ENCODE measurements at places on chromosomes 3 and 15.

DNA sequence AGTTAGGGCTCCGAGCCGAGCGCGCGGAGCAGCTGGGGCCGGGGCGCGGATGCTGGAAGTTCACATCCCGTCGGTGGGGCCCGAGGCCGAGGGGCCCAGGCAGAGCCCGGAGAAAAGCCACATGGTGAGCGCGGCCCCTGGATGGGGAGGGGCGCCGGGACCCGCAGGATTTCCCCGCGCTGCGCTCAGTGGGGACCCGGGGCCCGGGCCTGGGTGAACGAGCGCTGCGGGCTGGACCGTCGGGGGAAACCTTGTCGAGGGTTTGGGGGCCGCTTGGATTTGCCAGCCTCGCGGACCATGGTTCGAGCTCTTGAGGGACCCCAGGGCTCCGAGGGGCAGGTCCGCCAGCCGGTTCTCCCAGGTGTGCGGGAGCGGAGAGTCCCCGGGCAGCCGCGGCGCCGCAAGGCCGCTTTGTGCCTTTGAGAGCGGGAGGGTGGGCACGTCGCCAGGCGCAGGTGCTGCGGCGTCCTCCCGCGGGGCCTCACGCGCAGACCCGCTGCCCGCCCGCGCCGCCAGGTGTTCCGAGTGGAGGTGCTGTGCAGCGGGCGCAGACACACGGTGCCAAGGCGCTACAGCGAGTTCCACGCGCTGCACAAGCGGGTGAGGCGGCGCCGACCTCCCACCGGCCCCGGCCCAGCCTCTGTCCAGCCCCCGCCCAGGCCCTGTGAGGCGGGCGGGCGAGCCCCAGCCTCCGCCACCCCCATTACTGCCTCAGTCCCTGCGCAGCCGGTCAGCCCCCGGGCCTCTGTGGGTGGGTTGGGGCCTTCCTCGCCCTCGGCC lies at the start of gene SNX22:
Gene SNX22, plus strand, starts transcription at position 5 of the 780 bp plus-strand sequence. Its CDS starts 45 bp downstream, at position 50.
- peak; percentile 62 for DNase-seq

- no peak for DNase-seq
Measured at GRCh38 chr3:161644891-161645635, 148.5 kb downstream of the OTOL1 start.

DNA sequence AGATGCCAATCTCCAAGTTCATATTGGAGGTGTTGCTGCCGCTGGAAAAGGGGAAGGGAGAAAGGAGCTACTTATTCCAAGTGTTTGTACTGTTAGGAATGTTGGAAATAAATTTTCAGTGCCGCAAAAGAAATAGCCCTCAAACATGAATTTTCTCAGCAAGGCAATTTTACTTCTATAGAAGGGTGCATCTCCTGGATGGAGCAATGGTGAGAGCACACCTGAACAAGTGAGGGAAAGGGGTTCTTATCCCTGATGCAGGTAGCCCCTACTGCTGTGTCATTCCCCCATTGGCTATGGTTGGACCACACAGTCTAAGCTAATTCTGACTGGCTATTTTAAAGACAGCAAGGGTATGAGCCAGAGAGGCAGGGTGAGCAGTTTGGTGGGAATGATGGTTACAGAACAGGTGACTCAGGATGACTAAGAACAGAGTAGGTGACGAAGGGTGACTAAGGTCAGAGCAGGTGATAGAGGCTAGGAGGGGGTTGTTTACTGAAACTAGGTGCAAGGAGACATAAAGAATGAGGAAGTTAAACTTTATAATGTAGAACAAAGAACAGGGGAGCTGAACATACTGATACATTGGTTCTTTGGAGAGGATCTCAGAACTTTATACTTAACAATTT lies 503.5 kb downstream of the EDEM1 start:
- DNase-seq, result no peak

DNA sequence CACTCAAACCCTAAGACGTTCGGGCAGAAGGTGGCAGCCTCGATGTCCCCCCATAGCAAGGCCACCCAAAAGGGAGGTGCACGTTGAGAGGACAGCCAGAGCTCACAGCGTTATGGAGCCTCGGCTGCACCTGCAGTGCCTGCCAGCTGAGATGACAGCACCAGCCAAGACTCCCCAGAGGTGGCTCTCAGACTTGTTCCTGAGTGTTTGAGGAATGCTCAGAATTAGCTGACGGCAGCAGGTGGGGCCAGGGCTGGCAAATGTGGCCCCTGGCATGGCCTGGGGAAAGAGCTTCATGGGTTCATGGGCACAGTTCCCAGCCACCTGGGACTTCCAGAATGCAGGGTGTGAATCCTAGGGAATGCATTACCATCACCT lies 177.8 kb downstream of the KLF13 start:
- DNase-seq, result no peak

GRCh38 chr3:46538803-46539442 lies 27.2 kb downstream of the LRRC2 start:
- peak; percentile 54 for DNase-seq

- no peak for DNase-seq
Measured at GRCh38 chr3:46883054-46883829, 5.7 kb downstream of the PTH1R start.

- no peak for DNase-seq
Measured at GRCh38 chr15:40054605-40054854, 15.5 kb upstream of the SRP14 start.

GRCh38 chr3:123853686-123854372 lies 30.3 kb downstream of the MYLK start:
- no peak for DNase-seq

DNA sequence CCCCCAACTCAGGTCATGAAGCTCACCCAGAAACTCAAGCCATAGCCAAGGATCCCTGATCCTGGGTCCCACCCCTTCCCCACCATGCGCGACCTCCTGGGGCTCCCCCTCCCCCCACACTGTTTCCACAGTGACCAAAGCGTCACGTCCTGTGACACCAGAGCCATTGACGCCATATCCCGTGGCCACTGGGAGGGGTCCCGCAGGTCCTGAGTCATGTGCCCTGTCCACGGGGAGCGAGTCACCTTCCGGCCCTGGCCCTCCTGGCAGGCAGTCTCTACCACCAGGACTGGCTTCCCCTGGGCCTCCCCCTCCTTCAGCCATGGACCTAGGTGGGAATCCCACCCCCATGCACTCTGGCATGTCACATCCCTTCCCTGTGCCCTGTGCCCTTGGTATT lies 15.6 kb downstream of the SEMA3F start:
- DNase-seq, result no peak

DNA sequence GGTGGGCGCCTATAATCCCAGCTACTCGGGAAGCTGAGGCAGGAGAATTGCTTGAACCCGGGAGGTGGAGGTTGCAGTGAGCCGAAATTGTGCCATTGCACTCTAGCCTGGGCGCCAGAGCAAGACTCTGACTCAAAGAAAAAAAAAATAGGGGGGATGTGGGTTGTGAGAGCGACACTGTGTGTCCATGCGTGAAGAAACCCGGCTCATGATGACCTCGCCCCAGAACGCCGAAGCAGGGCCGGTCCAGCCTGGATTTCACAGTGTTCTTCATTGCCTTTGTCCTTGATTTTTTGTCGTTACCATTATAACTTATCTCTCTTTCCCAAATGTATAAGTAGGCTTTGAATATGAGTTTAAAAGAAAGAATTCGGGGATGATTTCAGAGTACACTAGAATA lies 128.7 kb downstream of the PGPEP1L start:
- no peak for DNase-seq

- no peak for DNase-seq
Measured at GRCh38 chr15:57932348-57932747, 133.2 kb downstream of the ALDH1A2 start.

DNA sequence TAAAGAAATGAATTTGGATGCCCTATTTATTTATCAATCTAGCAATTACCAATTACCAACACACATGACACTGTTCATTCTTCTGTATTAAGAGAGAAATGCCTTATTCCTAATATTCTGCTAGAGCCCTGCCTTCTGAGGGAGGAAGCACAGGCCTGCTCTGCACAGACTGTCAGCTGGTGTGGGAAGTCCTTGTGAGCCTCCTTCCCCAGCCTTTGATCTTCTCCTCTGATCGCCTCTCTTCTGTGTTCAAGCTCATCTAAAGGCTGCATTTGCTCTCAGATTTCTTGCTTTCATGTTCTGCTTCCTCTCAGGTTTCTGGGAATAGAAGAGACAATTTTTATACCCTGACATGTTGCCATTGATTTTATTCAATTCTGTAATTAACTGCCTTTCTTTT lies 290.6 kb upstream of the UMPS start:
- DNase-seq, result no peak

GRCh38 chr3:194756791-194757325 lies 71.2 kb downstream of the FAM43A start:
- no peak for DNase-seq

DNA sequence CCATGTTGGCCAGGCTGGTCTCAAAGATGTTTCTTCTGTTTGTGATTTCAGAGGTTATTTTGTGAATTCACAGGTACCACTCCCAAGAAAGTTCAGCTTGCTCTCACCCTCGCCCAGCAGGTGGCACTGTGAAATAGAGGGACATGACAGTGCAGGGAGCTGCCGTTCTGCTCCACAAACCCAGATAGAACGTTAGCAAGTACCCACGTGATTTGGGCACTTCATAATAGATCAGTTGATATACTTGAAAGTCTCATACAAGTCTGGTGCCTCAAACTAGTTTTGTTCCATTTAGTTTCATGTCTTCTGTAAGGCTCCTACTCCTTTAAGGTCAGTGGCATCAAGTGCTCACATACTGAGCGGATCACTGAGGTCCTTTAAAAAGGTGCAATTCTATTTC lies 45.5 kb downstream of the FILIP1L start:
- DNase-seq, result peak; percentile 84

DNA sequence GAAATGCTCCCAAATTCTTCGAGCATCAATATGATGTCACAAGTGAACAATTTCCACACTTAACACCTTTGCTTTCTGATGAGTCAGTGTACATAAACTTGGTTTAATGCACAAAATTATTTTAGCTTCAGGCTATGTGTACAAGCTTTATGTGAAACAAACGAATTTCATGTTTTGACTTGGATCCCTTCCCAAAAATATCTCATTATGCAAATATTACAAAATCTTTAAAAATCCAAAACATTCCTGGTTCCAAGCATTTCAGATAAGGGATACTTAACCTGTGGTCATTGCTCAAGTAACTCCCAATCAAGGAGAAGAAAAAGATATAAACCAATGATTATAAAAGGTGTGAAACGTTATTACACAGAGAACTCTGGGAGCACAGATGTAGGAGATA lies 25.2 kb downstream of the RAB5A start:
- DNase-seq, result no peak

DNA sequence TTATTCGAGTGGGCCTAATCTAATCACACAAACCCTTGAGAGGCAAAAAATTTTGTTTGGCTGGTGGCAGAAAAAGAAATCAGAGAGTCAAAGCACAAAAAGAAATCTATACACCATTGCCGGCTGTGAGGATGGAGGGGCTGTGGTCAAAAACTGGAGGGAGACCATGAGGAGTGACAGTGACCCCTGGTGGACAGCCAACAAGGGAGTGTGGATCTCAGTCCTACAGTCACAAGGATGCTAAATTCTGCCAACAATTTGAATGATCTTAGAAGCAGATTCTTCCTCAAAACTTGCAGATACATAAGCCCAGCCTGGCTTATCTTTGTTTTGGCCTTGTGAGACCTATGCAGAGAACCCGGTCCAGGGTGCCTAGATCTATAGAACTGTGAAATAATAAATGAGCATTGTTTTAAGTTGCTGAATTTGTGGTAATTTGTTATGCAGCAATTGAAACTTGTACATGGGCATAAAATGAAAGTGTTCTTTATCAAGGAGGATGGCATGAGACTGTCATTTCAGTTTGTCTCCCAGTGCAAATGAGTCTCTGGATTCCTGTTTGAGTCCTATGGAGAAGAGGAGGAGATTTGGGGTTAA lies 103.0 kb upstream of the ARHGEF26 start:
- DNase-seq, result no peak

GRCh38 chr3:146544929-146545528 lies 622 bp upstream of the PLSCR1 start:
- no peak for DNase-seq

GRCh38 chr15:29844290-29844903 lies 22.1 kb upstream of the TJP1 start:
- DNase-seq, result no peak

- no peak for DNase-seq
Measured at GRCh38 chr15:97728791-97729190, 231.7 kb upstream of the ARRDC4 start.

GRCh38 chr3:53238051-53238850 lies 17.6 kb downstream of the TKT start:
- DNase-seq, result peak; percentile 77

DNA sequence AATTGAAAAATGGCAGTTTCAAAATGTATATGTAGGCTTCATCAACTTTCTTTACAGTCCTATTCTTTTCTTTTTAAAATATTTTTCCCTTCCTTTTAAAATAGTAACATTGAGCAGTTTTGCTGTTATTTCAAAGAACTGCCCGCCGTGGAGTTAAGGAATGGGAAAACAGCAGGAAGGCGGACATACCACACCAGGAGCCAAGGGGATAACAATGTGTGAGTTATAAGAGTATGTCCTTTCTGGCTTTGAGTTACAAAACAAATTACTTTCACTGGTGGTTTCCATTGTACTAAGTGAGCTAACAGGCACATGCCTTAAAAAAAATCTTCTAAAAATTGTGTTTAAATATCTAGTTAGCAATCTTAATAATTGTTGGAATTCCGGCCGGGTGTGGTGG lies 37.4 kb upstream of the FBXL22 start:
- no peak for DNase-seq

DNA sequence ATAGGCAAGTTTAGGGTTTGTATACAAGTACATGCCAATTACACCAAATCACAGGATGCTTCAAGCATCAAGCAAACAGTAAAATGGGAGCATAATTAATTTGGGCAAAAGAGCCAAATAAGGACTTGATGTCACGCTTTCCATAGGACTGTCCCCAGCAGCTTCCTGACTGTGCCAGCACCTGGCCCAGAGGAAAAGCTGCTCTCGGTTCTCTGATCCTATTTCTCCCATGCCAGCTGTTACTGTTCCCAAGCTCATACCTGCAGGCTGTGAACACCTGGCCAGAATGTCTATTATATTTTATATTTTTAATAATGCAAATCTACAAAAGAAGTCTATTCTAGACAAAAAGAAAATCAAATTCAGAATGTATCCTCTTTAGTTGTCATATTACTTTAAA lies 12.2 kb downstream of the ZXDC start:
- no peak for DNase-seq

DNA sequence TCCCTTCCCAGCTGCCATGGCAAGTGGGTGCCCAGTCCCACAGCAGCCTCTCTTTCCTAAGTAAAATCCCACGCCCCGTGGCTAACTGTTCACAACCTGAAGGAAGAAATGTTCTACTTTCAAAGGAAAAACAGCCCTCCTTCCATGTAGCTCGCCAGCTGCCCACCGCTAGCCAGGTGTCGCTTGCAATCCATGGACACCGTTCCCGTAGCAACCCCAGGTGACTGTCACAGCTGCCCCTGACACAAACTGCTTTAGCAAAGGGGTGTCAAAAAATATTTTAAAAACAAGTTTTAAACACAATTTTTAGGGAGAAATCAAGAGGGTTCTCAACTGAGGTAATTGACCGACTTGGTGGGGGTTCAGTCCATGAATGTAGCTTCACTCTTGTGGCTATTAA lies 21.0 kb upstream of the CGNL1 start:
- no peak for DNase-seq

DNA sequence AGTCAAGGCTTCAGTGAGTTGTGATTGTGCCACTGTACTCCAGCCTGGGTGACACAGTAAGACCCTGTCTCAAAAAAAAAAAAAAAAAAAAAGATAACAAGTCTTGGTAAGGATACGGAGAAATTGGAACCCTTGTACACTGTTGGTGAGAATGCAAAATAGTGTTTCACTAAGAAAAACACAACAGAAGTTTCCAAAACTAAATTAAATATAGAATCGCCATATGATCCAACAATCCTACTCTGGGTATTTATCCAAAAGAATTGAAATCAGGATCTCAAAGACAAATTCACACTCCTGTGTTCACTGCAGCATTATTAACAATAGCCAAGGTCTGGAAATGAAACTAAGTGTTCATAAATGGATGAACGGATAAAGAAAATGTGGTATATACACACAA lies 149.4 kb downstream of the ERC2 start:
- no peak for DNase-seq

Data from right lobe of liver (tissue), 6 donors.